NCI-H2081 treated with DMSO at 0.1 percent for 48 hours (cell line): ENCODE measurements at places on chromosomes 11 and 22.

GRCh38 chr22:31752096-31752847 is 1.5 kb upstream of the DEPDC5 start:
- no peak for DNase-seq

- DNase-seq = no peak
Observed at GRCh38 chr11:113389272-113389671, 1.7 kb downstream of the ANKK1 start.

DNA sequence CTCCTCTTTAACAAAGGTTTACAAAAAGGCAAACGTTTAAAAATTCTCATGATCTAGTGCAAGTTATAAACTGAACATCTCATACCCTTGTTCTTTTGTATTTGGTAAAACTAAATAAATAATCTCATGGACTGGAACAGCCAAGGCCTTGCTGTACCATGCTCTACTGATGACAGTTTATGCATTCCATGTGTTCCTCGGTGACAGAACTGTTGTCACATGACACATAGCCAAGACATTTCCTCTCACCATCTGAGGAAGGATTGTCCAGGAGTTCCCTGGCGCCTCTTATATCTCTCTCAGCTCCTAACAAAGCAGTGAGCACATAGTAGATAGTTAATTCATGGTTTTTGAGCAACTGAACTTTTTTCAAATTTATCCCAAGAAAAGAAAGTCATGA is 12.6 kb downstream of the CCDC83 start:
- no peak for DNase-seq

DNA sequence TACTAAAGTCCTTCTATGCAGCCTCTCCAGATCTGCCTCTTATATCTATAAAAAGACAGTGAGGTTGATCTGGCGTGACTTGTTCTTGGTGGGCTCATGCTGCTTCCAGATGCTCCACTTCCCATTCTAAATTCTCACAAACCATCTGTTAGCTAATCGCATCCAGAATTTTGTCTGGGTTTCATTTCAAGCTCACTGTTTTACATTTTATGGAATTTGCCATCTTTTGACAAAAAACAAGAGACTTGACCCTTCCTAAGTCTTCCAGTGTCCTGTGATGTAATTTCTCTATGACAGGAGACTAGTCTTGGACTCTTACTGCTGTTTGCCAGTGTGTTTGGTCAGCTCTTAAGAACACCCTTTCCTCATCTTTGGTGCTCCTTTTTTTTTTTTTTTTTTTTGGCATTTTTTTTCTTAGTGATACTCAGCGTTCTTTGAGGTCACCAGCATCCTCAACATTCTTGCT is 23.0 kb downstream of the CRKL start:
- DNase-seq = no peak

GRCh38 chr22:49884503-49885260 is 31.0 kb downstream of the ZBED4 start:
- no peak for DNase-seq

DNA sequence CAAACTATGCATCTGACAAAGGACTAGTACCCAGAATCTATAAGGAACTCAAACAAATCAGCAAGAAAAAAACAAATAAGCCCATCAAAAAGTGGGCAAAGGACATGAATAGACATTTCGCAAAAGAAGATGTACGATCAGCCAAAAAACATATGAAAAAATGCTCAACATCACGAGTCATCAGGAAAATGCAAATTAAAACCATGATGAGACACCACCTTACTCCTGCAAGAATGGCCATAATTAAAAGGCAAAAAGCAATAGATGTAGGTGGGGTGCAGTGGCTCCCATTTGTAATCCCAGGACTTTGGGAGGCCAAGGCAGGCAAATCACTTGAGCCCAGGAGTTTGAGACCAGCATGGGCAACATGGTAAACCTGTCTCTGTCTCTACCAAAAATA is 10.4 kb upstream of the OR10V1 start:
- DNase-seq = no peak

DNA sequence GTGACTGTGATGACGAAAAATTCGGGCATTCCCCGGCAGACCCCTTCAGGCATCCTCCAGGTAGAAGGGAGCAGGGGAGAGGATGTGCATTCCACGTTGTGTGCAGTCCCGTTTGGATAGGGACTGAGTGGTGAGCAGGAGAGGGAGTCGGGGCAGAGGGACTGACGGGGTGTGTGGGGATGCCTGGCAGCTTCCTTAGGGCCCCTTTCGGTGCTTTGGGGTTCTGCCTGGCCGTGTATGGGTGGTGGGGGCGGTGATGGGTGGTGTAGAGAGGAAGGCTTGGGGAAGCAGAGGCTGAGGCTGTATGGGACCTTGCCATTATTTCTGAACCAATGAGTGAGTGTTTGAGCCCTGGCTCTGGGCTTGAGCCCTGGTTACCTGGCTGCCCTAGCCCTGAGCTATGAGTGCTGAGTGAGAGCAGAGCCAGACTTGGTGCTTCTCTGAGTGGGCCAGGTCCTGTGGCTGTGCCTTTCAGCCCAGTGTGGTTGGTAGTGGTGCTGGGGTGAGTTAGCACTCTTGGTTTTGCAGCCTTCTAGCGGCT is 914 bp downstream of the INPPL1 start:
- no peak for DNase-seq

GRCh38 chr11:7548659-7549274 is 35.0 kb downstream of the PPFIBP2 start:
- no peak for DNase-seq

GRCh38 chr11:93773045-93773477 is 11.0 kb upstream of the MED17 start:
- DNase-seq = no peak

DNA sequence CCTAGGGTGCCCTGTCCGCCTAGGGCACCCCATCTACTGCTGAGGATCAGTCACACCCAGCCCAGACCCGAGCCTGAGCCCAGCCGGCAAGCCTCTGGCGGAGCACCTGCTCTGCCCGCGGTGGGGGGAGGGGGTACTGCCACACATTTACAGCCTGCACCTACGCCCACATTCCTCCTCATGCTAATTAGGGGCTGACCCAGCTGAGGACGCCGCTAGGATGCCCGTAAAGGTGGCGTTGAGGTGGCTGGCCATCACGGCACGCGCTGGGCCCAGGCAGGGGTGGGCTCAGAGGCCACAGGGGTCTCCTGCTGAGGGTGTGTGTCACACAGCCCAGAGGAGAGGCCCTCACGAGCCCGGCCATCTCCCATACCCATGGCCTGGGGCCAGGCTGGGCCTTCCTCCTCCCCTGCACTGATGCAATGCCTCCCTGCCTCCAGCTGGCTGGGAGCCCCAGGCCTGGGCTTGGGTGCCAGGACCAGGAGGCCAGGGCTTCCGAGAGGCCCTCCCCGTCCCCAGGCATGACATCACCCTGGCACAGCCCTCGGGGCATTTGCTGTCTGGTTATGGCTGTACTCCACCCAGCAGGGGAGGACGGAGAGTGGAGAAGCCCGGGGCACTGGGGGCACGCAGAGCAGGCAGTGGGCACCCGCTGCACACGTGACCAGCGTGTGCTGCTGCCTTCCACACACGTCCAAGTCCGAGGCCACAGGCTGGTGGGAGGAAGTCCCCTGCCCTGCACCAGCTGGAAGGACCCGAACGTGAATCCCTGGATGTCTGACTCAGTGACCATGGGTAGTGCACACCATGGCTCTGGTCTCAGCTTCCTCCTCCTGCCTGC is 12.7 kb downstream of the DUSP8 start:
- no peak for DNase-seq

DNA sequence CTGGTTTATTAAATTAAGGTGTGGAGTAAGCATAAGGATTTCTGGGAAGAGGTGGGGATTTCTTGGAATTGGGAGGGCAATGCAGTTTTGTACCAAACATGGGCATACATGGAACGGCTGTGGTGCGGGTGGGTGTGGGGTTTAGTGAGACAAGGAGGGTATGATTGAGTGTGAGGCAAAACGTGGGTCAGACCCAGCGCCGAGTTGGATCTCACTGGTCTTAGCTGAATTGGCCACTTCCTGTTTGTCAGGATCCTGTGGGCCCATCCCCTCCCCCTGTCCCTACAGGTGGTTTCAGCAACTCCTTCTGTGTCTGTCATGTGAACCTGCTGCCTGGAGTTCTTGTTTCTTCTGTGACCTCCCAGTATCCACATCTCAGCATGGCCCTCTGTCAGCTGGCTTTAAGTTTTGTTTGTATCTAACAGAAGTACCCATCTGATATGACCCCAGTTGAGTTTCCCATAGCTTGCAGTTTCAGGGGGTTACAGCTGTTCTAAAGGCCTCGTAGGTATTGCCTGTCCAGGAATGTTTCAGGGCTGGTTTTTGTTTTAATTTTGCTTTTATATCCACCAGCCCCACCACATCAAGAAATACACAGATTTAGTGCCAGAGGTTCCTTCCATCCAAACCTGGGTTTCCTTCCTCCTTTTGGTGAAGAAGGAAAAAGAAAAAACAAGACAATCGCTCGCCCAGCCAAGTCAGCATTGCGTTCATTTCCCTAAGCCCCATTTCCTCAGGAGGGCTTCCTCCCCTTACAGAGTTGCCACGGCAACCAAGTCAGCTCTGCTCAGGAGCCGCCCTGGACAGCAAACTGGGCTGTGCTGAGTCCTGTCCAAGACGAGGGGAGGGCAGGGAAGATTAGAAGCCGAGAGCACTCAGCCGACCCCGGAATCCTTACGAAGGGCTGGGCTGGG is 6.0 kb downstream of the APOL1 start:
- no peak for DNase-seq

DNA sequence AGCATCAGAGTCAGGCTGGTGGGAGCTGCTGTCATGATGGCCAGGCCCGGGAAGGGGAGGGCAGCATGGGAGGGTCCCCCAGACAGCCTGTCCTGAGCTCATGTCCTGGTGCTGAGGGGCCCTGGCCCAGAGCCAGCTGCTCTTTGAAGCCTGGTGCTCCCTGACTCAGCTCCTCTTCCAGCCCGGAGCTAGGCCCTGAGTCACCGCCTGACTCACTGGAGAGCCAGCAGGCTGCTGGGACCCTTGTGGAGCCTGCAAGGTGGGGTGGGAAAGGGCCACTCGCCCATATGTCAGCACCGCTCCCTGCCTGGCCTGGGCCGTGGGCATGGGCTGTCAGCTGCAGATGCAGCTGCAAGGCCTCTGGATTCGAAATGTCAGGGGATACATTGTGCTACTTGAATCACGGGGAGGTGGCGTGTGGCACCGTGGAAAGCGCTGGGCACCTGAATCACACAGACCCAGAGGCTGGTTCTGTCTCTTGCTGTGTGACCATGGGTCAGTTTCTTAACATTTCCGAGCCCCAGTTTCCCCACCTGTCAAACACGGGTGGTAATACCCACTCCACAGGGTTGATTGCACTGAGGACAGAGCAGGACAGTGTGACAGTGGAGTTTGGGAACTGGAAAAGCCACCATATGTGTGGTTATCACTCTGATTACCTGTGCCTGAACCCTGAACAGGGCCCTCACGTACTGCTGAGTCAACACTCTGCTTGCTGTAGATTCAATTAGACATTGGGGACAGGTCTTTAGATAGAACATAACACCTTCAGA is 4.4 kb downstream of the CACNA1I start:
- no peak for DNase-seq

DNA sequence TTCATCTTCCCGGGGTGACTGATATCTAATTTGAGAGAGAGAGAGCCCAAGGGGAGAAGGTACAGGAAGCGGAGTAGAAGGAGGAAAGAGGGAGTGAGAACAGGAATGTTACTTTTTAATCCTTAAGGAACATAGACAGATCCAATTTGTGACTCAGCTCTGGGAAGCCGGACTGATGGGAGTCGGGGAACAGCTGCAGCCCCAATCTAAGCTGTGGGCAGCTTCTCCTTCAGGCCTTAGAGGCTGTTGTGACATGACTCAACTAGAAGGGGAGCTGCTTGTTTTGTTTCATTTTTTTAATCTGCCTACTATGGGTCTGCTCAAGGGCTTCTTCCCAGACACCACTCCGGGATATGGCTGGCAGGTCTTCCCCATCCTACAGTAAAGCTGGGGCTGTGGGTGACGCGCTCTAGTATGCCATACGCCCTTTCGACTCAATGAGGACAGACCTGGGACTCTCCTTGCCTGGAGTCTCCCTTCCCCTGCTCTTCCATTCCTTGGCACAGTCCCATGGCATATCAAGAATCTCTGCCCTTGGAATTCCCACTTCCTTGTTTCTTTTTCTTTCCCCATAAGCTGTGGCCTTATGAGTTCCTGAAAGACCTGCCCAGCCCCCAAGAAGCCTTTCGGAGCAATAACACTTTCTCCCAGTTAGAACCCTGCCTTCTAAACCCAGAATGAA is 103.3 kb upstream of the AKIP1 start:
- DNase-seq = no peak

DNA sequence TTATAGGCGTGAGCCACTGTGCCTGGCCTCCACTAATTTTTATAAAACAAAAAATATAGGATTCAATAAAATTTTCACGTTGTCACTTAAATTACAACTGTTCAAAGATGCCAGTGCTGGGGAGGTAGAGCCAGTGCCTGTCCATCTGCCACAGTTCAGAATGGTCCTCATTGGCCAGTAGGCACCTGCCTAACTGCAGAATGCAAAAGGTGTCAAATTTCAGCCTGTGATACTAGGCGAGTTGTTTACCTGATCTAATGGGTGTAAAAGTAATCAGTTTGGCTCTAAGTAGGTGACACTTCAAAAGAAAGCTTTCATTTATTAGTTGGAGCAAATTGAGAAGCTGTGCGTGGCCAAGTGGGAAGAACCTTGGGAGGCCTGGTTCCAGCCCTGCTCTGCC is 2.4 kb downstream of the SMARCB1 start:
- no peak for DNase-seq

- DNase-seq = no peak
Observed at GRCh38 chr22:38859581-38860282, 12.3 kb downstream of the CBX6 start.

DNA sequence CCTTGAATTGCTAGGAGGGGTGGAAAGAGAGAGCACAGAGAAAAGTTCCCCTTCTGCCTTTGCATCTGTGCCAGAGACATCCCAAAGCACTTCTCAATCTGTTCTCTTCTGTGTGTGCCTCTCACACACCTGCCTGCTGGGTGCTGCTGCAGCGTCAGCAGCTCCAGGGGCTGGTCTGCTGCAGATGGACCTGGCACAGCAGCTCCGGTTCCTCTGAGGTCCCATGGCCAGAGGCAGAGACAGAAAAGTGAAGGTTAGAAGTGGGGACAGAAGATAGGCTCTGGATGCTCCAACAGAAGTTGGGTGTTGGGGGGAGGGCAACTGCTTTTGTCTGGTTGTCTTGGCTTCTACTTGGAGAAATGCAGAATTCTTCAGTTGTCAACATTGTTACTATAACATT is 48.9 kb upstream of the KIRREL3 start:
- DNase-seq = no peak

DNA sequence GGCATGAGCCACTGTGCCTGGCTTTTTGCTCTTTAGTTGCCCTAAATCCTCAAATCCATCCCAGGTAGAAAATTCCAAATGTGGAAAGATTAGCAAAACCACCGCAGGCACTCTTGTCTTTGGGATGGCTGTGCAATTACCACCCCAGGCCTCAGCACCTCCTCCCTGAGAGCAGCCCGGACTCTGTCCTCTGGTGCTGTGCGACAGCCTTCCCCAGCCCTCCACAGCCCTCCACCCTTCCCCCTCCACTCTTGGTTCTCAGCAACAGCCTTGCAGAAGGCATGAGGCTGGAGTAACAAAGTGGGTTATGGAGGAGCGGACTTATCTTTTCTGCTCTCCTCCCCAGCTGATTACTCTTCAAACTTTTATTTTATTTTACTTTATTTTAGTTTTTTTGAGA is 44.7 kb upstream of the YWHAH start:
- no peak for DNase-seq
